ENCODE measurements at places on chromosomes 1 and 21. TPM values are rescaled to one million over a fixed set of nuclear protein-coding genes. Genes with fewer than 3 reads are reported as not detected.

GRCh38 chr1:20381045-20381641 lies 90.5 kb downstream of the VWA5B1 start:
- H3K4me3 ChIP-seq, result no peak overlapping the region
- H3K36me3 ChIP-seq, result no peaks in the 10 kb centered on the region
- H3K27me3 ChIP-seq, result peaks cover 35% of the 10 kb centered on the region
- no peak for DNase-seq
- H3K4me1 ChIP-seq, result peaks cover 2% of the 10 kb centered on the region

- H3K27me3 ChIP-seq, result peaks cover 10% of the 10 kb centered on the region
- H3K36me3 ChIP-seq, result no peaks in the 10 kb centered on the region
- DNase-seq, result no peak
- no peaks in the 10 kb centered on the region for H3K4me1 ChIP-seq
- no peak overlapping the region for H3K4me3 ChIP-seq
- H3K27ac ChIP-seq, result no peak overlapping the region
Observed at GRCh38 chr1:14608308-14608707, 9.8 kb downstream of the KAZN start.

GRCh38 chr21:36178349-36178748 lies 21.7 kb downstream of the DOP1B start:
- H3K27me3 ChIP-seq, result no peaks in the 10 kb centered on the region
- peaks cover 4% of the 10 kb centered on the region for H3K4me1 ChIP-seq
- DNase-seq, result no peak
- H3K27ac ChIP-seq, result no peak overlapping the region

- H3K27me3 ChIP-seq, result peaks cover 19% of the 10 kb centered on the region
- no peak overlapping the region for H3K27ac ChIP-seq
- H3K36me3 ChIP-seq, result no peaks in the 10 kb centered on the region
Observed at GRCh38 chr21:37921091-37921490, 4.8 kb upstream of the KCNJ6 start.

GRCh38 chr1:79657951-79658658 lies 651.6 kb upstream of the ADGRL4 start:
- no peak overlapping the region for H3K27ac ChIP-seq
- H3K4me1 ChIP-seq, result no peaks in the 10 kb centered on the region
- H3K4me3 ChIP-seq, result no peak overlapping the region
- no peaks in the 10 kb centered on the region for H3K36me3 ChIP-seq

DNA sequence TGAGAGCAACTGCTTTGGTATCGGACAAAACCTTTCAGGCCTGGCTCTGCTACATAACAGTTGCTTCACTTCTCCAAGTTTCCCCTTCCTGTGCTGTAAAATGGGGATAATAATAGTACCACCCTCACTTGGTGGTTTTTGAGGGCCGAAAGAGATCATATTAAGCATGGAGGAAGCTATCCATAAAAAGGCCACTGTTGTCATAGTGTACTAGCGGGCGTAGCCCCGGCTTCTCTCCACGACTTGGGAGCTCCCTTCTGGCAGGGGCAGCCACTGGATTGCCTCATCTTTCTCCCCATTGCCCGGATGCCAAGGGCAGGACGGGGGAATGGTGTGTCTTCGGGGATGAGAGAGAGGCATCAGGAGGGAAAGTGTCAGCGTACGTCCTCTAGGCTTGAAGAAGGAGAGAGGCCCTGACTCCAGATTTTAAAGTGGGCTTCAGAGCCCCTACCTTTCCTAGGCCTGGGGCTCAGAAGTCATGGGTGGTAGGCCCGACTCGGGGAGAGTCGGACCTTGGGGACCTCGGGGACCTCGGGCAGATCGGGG lies 548 bp upstream of the MFSD2A start:
- no peaks in the 10 kb centered on the region for H3K27me3 ChIP-seq
- no peak overlapping the region for H3K27ac ChIP-seq
- H3K4me1 ChIP-seq, result peaks cover 29% of the 10 kb centered on the region
- peak overlapping the region; percentile 84 for H3K4me3 ChIP-seq
- DNase-seq, result no peak

DNA sequence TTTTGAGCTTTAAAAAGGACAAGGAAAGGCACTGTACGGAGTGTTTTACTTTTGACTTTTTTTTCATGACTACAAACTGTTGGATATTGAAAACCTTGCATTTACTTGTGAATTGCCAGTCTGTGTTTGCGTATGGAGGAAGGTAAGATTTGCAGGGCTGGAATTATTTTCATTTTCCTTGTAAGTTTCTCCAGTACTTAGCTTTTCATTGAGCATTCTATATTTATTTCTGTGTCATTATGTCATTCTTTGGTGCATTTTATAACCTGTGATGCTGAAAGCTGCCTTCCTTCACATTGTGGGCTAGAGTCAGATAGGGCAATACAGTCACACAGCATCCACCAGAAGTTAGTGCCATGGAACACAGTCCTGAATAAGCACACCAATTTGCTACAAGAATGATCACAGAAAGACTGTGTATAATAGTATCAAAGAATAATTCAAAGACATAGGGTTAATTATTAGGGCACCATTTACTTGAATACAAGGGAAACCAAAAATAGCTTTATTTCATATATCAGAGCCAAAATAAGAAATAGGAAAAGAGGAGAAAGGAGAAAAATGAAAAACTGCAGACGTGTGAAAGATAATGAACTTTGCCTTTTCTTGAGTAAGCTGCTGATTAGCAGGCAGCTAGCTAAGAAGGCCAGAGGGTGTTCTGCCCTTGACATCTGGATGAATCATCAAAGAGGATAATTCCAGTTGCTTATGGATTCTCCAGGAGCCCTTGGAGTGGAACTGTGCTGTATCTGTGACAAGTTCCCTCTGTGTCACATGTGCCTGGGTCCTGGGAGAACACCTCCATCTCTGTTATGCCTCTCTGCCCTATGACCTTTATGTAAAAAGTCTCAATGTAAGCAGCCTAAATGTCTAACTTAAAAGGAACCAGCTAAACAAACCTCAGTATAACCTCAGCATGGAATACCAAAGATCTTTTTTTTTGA lies 8.0 kb upstream of the FAM20B start:
- H3K4me3 ChIP-seq, result no peak overlapping the region
- no peaks in the 10 kb centered on the region for H3K36me3 ChIP-seq
- no peaks in the 10 kb centered on the region for H3K27me3 ChIP-seq
- no peaks in the 10 kb centered on the region for H3K4me1 ChIP-seq
- no peak overlapping the region for H3K27ac ChIP-seq

- DNase-seq, result no peak
- H3K4me3 ChIP-seq, result no peak overlapping the region
- no peaks in the 10 kb centered on the region for H3K27me3 ChIP-seq
- H3K36me3 ChIP-seq, result no peaks in the 10 kb centered on the region
- no peak overlapping the region for H3K27ac ChIP-seq
- H3K4me1 ChIP-seq, result no peaks in the 10 kb centered on the region
Observed at GRCh38 chr1:84823991-84824390, 69.0 kb downstream of the LPAR3 start.

GRCh38 chr1:36160949-36161485 lies 5.1 kb downstream of the MAP7D1 start:
- H3K4me3 ChIP-seq, result peak overlapping the region; percentile 72
- peak; percentile 88 for DNase-seq
- H3K27me3 ChIP-seq, result no peaks in the 10 kb centered on the region

DNA sequence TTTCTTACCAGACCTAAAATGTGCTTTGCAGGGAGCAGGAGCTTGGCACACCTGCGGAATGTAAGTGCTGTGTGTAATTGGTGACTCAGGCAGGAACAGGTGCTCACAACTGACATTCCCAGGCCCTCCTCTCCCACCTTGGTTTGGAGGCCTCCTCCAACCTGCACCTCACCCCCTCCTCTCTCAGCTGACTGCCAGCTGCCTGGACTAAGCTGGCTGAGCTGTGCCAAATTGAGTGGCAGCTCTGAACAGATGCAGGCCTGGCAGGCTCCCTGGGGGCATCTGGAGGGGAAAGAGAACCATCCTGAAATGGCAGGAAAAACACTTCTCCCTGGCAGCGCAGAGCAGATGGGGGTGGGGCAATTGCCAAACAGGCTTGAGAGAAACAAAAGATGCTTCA lies 91.7 kb upstream of the PGBD5 start:
- H3K4me3 ChIP-seq, result no peak overlapping the region
- H3K4me1 ChIP-seq, result no peaks in the 10 kb centered on the region
- H3K27me3 ChIP-seq, result peaks cover 13% of the 10 kb centered on the region
- no peak for DNase-seq
- no peaks in the 10 kb centered on the region for H3K36me3 ChIP-seq

GRCh38 chr1:53367503-53368313 lies 39.8 kb upstream of the LRP8 start:
- no peaks in the 10 kb centered on the region for H3K36me3 ChIP-seq
- H3K27me3 ChIP-seq, result no peaks in the 10 kb centered on the region
- DNase-seq, result peak; percentile 63
- H3K4me3 ChIP-seq, result peak overlapping the region; percentile 61
- peaks cover 18% of the 10 kb centered on the region for H3K4me1 ChIP-seq

- no peak overlapping the region for H3K27ac ChIP-seq
- H3K4me3 ChIP-seq, result no peak overlapping the region
- no peaks in the 10 kb centered on the region for H3K36me3 ChIP-seq
- H3K27me3 ChIP-seq, result no peaks in the 10 kb centered on the region
- DNase-seq, result no peak
- H3K4me1 ChIP-seq, result no peaks in the 10 kb centered on the region
Observed at GRCh38 chr1:82317671-82318070, 516.9 kb downstream of the ADGRL2 start.

- no peaks in the 10 kb centered on the region for H3K4me1 ChIP-seq
- no peaks in the 10 kb centered on the region for H3K27me3 ChIP-seq
- no peaks in the 10 kb centered on the region for H3K36me3 ChIP-seq
- no peak for DNase-seq
Observed at GRCh38 chr1:242219298-242219901, 220.5 kb upstream of the MAP1LC3C start.

GRCh38 chr1:154552036-154552435 lies 6.4 kb downstream of the UBE2Q1 start:
- H3K4me3 ChIP-seq, result no peak overlapping the region
- H3K4me1 ChIP-seq, result peaks cover 39% of the 10 kb centered on the region
- peaks cover 59% of the 10 kb centered on the region for H3K36me3 ChIP-seq
- no peaks in the 10 kb centered on the region for H3K27me3 ChIP-seq
- no peak for DNase-seq

DNA sequence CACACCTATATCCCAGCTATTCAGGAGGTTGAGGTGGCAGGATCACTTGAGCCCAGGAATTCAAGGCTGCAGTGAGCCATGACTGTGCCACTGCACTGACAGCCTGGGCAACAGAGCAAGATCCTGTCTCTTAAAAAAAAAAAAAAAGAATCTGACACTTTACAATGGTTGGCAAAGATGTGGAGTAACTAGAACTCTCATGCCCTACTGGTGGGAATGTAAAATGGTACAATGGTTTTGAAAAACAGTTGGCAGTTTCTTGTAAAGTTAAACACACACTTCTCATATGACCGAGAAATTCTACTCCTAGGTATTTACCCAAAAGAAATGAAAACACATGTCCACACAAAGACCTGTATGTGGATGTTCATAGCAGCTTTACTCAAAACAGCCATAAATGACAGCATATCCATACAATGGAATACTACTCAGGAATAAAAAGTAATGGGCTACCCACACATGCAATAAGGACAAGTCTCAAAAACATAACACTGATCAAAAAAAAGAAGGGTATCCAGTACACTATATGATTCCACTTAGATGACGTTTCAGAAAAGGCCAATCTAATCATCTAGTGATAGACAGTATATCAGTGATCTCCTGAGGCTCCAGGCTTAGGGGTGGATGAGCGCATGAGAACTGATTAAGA lies 58.1 kb downstream of the HLCS start:
- no peaks in the 10 kb centered on the region for H3K27me3 ChIP-seq
- peaks cover 69% of the 10 kb centered on the region for H3K4me1 ChIP-seq
- no peak for DNase-seq

DNA sequence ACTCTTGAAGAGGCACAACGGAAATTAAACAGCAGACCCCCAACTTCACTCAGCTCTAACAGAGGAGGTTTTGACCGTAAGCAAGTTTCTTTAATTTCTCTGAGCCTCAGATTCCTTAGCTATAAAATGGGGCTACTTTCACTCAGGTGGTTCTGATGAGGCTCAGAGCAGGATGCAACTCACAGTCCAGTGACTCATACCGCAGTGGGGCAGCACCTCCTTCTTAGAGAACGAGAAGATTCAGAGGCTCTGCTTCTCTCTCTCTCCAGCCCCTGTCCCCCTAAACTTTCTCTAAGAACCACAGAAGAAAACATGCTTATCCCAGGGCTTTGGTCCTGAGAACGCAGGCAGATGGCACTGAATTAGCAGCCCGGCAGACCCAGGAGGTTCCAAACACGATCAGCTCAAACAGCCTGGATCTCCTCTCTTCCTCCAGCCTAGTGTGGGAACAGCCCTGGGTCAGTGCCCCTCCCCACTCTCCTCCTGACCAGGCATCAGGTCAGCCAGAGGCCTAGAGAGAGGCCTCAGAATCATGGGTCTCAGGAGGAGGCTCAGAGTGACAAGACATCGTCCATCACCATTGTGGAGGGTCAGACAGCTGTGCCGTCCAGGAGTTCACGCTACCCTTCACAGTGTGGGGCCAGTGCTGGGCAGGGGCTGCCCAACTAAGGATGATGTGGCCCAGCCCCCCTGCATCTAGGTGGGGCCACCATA lies 433.0 kb downstream of the PTPRU start:
- H3K36me3 ChIP-seq, result no peaks in the 10 kb centered on the region
- H3K27ac ChIP-seq, result no peak overlapping the region
- no peak overlapping the region for H3K4me3 ChIP-seq
- no peak for DNase-seq

GRCh38 chr1:15883326-15883725 lies 35.8 kb downstream of the SPEN start:
- H3K27me3 ChIP-seq, result no peaks in the 10 kb centered on the region
- peaks cover 57% of the 10 kb centered on the region for H3K4me1 ChIP-seq
- no peak for DNase-seq
- peak overlapping the region; percentile 55 for H3K27ac ChIP-seq
- H3K36me3 ChIP-seq, result peaks cover 8% of the 10 kb centered on the region

DNA sequence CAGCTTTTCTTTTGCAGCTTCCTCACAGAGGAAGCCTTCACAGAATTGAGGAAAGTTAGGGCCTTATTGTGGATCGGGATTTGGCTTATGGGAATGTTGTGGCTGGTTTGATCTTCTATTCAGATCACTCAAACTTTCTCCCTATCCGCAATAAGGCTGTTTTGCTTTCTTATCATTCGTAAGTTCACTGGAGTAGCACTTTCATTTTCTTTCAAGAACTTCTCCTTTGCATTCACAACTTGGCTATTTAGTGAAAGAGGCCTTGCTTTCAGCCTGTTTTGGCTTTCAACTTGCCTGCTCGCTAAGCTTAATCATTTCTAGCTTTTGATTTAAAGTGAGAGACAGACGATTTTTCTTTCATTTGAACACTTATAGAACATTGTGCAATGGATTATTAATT lies 181.9 kb upstream of the B3GALT2 start:
- H3K36me3 ChIP-seq, result no peaks in the 10 kb centered on the region
- DNase-seq, result no peak
- peak overlapping the region; percentile 60 for H3K4me3 ChIP-seq

The LCE3E gene
- not detected for total RNA-seq

The TMPRSS3 gene
- total RNA-seq, result 49.8 TPM

The KMO gene
- total RNA-seq, result not detected

The TMEM269 gene
- 0.15 TPM for total RNA-seq

The SYTL1 gene
- 27.3 TPM for total RNA-seq

The S1PR1 gene
- 140 TPM for total RNA-seq

The CACHD1 gene
- 0.27 TPM for total RNA-seq

The ITLN2 gene
- total RNA-seq, result not detected

The ANGEL2 gene
- total RNA-seq, result 46.4 TPM
